ENCODE measurements at places on chromosomes 13 and 19.

GRCh38 chr13:108574856-108575255 is 54.6 kb upstream of the MYO16 start:
- no peak for DNase-seq

GRCh38 chr13:31875134-31875533 is 135.8 kb downstream of the RXFP2 start:
- DNase-seq, result no peak

GRCh38 chr19:53538378-53539109 is 599 bp downstream of the ZNF331 start:
- DNase-seq, result no peak

DNA sequence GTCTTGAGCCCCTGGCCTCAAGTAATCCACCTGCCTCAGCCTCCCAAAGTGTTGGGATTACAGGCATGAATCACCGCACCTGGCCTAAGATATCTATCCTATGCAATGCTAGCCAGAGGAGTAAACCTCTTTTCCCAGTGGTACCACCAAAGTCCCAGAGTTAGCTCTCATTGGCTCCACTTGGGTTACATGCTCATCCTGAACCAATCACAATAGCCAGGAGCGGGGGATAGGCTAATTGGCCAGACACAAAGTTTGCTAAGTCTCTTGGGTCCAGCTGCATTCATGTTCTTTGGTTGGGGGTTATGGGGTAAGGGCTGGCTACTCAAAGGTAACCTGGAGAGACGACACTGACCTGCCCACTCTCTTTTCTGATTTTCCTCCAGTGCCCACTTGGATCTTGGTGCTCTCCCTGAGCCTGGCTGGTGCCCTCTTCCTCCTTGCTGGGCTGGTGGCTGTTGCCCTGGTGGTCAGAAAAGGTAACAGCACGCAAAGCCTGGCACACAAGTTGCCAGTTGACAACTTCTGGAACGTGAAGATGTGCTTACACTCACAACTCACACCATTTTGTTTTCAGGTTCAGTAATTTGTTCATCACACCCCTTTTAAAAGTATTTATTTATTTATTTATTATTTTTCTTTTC is 7.8 kb downstream of the C19orf38 start:
- DNase-seq, result no peak

- DNase-seq, result peak; percentile 89
These were observed 4.7 kb downstream of the CSNK1A1L start for GRCh38 chr13:37100731-37101130.

DNA sequence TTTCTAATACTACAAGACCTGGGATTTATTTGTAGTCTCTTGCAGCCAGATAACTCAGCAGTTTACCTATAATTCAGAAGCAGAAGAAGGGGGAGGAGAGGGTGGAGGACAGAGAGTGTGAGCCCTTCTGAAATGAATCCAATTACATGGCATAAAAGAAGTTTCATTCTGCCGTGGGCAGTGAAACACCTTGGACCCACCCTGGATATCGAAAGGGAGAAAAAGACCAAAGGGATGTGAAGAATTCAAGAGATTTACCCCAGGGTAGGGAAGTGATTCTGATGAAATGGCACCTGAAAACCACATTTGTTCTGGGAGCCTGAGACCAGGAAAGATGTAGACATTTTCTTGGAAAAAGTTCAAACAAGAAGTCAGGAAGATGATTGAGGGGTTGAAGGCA is 140.9 kb downstream of the NDFIP2 start:
- no peak for DNase-seq

DNA sequence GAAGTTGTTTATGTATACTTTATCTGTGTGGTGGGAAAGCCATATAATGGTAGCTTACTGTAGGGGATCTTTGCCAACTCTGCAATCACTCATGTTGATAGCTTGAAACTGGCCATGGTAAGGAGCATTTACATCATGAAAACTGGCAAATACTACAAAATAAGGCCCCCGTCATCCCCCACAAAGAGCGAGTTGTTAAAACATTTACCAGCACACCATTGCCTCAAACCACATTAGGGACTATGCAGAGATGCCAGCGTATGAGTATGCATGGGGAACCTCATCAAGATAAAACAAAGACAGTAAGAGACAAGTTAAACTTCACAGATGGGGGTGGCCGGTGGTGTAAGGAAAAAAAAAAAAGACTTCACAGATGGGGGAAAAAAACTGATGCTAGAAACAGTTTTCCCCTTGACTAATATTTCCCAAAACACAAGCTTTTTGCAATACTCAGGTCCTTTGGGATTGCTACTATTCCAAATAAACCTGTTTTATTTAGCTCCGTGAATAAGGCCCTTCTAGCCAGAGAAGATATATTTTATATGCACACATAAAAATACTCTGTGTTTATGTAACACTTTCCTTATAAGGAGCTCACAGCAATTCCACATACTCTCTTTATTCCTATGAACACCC is 70.6 kb upstream of the SERP2 start:
- no peak for DNase-seq

- no peak for DNase-seq
These were observed 51.5 kb downstream of the KLF12 start for GRCh38 chr13:74082741-74083160.

DNA sequence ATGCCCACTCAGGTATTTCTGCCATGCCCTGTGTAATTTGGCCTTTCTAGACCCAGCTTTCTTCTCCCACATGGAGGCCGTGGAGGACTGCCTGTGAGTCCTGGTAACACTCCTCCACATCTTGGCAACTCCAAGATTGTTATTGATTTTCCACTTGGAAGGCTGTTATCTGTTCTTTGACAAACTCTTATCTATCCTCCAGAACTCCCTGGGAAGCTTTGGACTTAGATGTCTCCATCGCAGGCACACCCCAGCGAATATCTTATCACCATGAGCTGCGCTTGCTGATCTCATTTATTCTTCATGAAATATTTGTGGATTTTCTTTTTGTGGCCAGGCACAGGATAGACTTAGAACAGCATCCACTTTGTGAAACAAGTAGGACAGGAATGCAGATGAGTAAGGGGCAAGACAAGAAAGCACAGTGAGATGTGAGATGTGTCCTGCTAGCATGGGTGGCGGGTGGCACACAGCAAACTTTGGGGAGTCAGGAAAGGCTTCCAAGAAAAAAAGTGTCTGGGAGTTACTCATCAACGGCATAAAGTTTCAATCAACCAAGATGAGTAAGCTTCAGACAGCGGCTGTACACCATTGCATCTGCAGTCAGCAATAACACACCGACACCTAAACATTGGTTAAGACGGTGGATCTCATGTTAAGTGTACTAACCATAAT is 84.5 kb upstream of the IRS2 start:
- no peak for DNase-seq

GRCh38 chr13:81779876-81780275 is 1439.0 kb upstream of the SPRY2 start:
- no peak for DNase-seq

GRCh38 chr13:46526100-46526735 is 26.8 kb upstream of the LRCH1 start:
- no peak for DNase-seq

DNA sequence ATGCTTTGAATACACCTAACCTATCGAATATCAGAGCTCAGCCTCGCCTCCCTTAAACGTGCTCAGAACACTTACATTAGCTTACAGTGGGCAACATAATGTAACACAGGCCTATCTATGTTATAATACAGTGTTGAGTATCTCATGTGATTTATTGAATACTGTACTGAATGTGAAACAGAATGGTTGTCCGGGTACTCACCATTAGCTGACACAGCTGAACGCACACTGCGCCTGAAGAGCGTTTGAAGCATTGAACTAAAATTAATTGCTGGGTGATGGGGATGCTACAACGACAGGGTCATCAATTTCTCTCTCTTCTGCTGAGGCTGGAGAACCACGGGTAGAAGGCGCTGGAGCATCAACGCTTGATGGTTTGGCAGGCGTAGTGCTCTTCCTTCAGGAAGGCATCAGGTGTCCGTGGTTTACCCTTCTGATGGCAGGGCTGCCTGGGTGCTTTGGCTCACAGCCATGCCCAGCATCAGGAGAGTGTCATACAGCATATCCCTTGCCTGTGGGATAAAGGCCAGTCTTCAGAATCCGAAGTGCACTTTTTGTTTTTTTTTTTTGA is 46.9 kb upstream of the UBE2L5 start:
- DNase-seq, result no peak

- no peak for DNase-seq
These were observed 22.1 kb upstream of the RASA3 start for GRCh38 chr13:114154476-114154875.

Data from hindlimb muscle (tissue), 1 donor.